ENCODE measurements at places on chromosomes 1 and 21.

DNA sequence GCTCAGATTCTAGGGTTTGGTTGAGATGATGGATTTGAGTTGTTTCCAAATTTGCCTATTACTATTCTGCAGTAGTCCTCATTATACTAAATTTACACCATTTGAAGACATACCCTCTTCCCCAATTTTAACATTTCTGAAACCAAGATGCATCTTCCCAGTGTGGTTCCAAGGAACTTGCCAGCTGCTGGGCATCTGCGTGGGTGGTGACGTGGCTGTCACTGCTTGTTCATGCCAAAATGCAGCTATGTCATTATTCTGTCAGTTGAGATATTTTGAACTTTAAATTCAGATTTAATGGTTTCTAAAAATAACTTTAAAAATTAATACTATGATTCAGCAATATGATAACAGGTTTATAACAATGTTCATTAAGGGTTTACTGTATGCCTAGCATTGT lies 1.2 kb downstream of the ZFP69 start:
- no peak for DNase-seq

DNA sequence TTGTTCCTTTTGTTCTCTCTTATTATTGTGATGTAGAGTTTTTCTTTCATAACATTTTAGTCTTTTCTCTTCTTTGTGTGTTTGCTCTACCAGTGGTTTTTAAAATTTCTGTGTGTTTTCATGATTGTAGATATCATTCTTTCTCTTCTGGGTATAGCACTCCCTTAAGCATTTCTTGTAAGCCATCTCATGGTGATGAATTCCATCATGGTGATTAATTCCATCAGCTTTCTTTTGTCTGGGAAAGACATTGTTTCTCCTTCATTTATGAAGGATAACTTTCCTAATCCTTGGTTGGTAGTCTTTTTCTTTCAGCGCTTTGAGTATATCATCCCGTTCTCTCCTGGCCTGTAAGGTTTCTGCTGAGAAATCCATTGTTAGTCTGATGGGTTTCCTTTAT lies 22.7 kb downstream of the CD55 start:
- no peak for DNase-seq

- no peak for DNase-seq
Measured at GRCh38 chr1:234980291-234980644, 148.4 kb downstream of the TOMM20 start.

GRCh38 chr1:206105464-206105995 lies 11.7 kb downstream of the AVPR1B start:
- no peak for DNase-seq

DNA sequence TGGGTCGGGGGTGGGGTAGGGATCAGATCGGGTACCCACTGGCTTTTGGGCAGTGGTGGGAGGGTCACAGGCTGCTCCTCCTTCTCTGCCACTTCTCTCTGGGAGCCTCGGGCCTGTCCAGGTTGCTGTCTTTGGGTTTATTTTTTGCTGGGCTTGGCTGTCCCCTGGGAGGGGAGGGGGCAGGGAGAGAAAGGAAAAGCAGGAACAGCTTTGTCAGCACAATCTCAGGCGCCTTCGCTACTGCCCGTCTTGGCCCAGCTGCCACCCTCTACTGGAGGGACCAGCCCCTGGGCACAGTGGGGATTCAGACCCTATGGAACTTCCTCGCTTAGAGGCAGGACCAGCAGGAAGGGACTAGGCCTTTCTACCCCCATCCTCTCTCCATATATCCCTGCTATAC lies 8.4 kb downstream of the KCNQ4 start:
- no peak for DNase-seq

DNA sequence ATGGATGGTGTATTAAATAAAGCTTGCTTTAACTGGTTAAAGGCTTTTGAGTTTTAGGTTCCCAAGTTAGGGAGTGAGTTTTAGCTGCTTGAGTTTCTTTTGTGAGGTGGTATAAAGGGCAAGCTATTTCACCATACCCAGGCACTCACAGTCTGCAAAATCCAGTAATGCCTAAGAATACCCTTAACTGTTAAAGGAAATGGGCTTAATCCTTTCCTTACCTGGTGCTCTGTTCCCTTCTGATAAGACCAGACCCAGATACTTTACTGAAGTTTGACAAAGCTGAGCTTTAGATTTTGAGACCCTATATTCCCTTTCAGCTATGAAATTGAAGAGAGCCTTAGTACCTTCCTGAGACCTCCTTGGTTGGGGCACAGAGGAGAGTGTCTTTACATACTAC lies 30.3 kb downstream of the MSTO1 start:
- DNase-seq = no peak

DNA sequence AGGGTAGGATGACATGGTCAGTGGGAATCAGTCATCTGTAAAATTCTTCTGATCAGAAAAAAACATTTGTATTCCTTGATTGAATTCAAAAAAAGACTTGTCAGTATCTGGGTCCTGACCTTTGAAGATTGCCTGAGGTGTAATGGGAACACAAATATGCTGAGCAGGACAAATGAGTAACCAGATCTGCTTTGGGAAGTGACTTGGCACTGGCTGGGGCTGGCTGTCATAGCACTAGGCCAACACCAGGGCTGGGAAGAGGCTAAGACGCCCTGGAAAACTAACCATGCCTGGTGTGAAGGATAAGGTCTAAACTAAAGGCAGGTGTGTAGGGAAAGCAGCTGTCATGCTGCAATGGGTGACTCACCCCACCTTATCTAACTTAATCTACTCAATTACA lies 452.9 kb upstream of the BEND5 start:
- DNase-seq = no peak

DNA sequence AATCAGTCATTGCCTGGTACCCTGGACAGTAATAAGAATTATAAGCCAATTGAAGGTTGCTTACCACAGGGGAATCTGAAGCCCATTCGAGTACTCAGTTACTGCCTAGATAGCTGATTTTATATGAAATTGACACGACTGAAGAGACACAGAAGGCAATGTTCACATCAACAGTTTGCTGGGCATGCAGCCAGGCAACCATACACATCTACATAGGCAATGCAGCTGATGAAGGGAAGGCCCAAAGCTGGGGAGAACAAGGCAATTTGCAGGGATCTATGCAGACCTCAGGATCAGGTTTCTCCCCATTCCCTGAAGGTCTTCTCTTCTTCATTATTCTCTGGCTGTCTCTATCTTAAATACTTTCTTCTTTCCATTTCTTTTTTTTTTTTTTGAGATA lies 448.7 kb downstream of the PTBP2 start:
- DNase-seq = no peak

Measured in substantia nigra (tissue), 51 donors.